ENCODE measurements at places on chromosomes 1 and 21.

DNA sequence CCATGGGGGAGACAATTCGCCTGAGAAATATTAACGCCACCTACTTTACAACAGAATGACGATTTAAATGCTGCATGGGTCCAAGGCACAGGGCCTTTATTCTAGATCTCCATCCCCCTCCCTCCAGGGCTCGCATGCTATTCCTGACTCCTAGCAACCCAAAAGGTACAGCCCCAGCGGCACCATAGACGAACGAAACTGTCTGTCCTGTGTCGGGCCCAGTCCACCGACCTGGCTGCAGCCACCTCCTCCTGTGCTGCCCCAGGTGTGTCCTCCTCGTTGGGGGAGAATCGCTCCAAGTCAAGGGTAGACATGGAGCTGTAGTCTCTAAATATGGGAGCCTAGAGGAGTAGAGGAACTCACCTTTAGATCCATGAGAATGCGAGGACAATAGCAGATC is 196.5 kb downstream of the TOMM20 start:
- DNase-seq, result no peak

DNA sequence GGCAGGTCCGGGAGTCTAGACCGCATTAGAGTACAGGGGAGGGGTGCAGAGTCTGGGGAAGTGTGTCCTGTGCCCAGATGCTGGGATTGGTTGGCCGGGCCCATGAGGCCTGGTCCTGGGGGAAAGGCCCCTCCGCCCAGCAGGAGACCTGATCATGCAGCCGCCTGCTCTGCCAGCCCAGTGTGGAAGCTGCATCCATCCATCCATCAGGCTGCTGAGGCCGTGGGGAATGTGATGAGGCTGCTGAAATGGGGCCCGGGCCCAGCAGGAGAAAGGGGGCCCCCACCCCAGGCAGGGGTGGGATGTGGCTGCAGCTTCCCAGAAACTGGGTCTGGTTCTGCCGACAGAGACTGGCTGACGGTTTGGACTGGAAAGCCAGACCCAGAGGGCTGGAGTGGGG is 37.2 kb downstream of the EPHA2 start:
- no peak for DNase-seq

DNA sequence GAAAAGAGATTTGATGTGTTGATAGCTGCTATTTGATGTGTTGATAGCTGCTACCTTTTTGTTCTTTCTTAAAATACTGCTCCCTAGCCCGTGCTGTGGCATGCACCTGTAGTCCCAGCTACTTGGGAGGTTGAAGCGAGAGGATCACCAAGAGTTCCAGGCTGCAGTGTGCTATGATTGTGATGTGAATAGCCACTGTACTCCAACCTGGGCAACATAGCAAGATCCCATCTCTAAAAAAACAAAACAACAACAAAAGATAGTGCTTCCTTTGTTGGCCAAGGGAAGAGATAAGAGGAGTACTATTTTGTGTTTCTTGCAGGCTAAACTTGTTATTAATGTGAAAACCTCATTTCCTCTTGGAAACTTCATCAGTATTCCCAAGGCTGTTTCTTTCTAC is 6.1 kb downstream of the GPSM2 start:
- no peak for DNase-seq

- no peak for DNase-seq
Measured at GRCh38 chr1:170803711-170804110, 131.6 kb upstream of the MROH9 start.

All from activated CD8-positive, alpha-beta memory T cell treated with anti-CD3 and anti-CD28 coated beads for 48 hours (primary cell).